Stimulated activated CD4-positive, alpha-beta T cell treated with anti-CD3 and anti-CD28 coated beads, Interleukin-1b, Interleukin-23, amount 100 ng/mL, for 1 hour (primary cell): ENCODE measurements at places on chromosomes 2 and 18.

GRCh38 chr2:157587576-157587975 lies 41.1 kb downstream of the ACVR1C start:
- DNase-seq: no peak

- no peak for DNase-seq
Measured at GRCh38 chr2:183408562-183408961, 284.3 kb downstream of the NUP35 start.

DNA sequence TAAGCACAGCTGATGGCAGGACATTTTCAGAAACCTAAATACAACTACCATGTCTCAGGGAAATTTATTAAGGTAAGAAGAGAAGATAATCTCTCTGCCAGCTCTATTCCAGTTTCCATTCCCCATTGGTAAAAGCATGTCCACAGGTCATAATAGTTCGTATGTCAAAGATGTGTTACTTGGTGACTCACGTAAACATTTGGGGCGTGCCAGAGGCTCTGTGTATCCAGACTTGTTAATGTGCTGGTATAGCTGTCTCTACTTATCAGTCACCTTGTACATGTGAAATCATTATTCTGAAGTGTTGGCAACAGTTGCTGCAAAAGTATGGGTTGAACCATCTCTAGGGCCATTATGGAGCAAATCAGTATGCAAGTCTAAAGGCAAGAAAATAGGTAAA lies 1345.1 kb downstream of the SUCLG1 start:
- DNase-seq: no peak

DNA sequence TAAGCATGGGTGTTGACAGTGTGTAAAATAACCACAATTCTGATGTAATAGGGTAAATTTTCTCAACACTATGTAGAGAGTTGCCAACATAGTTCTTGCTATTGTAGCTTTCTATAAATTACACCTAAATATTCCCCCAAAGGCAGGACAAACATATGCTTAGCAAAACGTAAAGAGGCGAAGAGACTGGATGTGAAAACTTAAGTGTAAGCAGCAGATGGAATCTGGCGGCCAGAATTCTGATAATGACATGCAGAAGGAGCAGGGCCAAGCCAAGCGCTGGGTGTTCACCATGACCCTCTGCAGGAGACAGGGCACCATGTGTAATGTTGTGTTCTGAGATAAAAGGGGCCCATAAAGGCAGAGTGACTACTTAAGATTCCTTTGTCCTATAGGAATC lies 105.2 kb upstream of the ZNF521 start:
- no peak for DNase-seq

DNA sequence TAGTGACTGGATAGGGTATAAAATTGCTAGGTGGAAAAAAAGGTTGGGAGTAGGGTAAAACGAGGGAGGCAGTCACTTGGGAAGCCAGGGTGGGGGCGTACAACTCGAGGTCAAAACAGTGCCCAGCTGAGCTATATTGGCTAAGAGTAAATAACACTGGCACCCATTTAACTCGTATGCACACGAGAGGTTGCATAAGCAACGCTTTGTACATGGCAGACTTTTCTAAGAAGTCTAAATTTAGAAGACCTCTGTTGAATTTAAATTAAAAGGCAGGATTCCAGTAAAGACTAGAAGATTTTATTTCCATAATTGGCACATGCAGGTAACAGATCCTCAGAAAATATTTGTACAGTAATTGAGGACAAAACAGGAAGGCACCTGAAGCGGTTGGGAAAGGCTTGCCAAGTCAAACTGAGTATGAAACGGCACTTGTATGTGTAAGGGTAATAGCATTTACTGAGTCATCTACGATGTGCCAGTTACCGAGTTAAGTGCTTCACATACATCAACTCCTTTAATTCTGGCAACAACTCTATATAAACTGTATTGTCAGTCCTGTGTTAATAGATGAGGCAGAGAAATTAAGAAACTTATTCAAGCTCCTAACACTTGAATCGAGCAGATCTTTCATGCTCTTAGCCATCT lies 1.4 kb upstream of the MALT1 start:
- DNase-seq: no peak

DNA sequence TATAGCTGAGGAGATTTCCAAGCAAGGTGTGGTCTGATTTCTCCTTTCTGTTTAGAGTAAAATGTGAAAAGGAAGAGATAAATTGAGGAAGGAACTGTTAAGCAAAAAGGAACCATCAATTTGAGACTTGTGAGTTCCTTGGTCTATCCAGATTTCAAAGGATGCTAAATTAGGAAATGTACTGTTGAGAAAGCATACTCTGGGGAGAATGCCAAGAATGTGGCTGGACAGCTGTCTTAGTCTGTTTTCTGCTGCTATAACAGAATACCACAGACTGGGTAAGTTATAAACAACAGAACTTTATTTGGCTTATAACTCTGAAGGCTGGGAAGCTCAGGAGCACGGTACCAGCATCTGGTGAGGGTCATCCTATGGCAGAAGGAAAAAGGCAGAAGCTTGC lies 1097.2 kb downstream of the TDRD15 start:
- no peak for DNase-seq

DNA sequence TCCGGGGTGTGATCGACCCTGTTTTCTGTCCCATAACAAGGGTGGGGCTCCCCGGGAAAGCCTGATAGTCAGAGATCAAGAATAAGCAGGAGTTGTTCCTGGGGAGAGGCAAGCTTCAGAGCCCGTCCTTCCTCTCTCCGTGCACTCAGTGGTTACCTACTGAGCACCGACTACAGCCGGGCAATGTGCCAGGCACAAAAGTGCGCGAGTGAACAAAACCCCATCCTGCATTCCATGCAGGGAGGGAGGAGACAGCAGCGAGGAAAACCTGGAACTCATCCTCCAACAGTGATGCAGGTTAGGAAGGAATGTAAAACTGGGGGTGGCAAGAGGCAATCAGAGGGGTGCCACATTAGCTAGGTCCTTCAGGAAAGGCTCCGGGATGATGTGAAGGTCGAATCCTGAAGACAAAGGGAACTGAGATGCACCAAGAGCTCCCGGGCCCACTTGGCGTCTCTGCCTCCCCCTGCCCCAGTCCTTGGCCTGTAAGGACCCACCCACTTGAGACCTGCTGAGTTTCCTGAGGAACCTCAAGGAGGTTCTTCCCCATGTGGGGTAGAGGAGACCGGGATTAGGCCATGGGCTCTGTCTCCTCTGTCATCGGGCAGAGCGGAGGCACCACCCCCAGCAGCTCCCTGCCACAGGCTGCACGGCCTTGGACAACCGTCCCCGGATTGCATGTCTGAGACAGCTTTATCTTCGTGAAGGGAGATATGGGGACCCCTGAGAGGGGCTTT lies 198.2 kb downstream of the NDUFA10 start:
- no peak for DNase-seq

DNA sequence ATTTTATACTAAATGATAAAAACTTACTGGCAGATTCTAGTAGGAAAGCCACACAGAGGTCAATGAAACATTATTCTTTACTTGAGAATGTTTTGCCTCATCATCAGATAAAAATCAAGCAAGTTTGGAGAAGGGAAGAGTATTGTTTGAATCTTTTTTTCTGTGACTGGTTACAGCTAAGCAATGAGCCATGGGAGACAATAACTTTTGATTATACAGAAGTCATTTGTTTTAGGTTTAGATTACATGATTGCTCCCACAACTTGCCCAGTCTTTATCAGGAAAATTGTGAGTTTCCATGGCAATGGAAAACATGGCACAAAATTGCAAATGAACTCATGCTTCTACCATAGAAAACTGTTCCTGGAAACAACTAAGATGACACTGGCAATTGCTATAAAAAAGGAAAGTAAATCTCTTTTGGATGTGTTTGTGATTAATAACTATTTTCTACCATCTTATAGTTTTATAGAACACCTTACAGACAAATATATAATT lies 476.8 kb downstream of the MBD2 start:
- DNase-seq: no peak

GRCh38 chr18:3454365-3455089 lies 4.6 kb downstream of the TGIF1 start:
- DNase-seq: no peak

DNA sequence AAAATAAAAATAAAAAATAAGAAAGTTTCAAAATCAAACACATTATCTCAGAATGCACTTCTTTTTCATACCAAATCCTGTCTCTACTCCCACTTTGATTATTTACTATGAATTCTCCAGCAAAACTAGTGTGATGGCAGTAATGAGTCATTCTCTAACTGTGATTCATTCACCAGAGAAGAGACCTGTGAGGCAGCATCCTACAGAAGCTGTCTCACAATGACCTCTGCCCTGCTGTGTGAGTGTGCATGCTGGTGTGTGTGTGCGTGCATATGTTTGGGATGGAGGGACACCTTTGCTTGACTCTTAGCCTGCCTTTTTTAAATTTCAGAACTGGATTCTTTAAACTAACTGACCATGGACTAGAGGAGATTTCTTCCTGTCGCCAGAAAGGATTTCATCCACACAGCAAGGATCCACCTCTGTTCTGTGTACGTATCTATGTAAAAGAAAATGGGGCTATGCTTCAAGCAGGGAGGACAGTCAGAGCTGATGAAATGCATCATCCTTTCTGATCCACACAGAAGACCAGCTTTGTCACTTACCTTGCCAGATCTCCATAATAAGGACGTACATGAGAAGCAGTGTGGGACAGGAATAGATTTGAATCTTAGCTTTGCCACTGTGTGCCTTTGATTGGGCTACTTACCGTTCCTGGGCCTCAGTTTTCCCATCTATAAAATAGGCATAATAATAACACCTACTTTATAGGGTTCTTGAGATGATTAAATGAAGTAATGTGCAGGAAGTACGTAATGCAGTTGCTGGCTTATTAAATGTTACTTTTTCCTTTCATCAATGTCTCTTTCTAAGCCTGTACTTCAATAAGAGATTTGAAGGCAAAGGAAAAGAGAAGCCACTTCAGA lies 31.2 kb downstream of the STAMBP start:
- no peak for DNase-seq

- no peak for DNase-seq
Measured at GRCh38 chr2:62511636-62512035, 5.6 kb upstream of the TMEM17 start.

GRCh38 chr2:202149155-202149762 lies 76.2 kb downstream of the KIAA2012 start:
- DNase-seq: no peak

DNA sequence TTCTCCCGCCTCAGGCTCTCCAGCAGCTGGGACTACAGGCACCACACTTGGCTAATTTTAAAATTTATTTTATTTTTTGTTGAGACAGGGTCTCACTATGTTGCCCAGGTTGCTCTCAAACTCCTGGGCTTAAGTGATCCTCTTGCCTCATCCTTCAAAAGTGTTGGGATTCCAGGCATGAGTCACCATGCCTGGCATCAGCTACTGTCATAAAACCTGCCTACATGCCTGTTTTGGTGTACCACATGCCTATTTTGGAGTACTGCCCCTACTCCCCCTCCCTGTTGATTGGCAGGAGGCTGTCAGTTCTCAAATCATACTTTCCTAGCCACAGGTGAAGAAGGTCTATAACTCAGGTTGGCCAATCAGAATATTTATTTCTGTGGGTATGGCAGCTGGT lies 64.0 kb downstream of the CHST9 start:
- DNase-seq: no peak

DNA sequence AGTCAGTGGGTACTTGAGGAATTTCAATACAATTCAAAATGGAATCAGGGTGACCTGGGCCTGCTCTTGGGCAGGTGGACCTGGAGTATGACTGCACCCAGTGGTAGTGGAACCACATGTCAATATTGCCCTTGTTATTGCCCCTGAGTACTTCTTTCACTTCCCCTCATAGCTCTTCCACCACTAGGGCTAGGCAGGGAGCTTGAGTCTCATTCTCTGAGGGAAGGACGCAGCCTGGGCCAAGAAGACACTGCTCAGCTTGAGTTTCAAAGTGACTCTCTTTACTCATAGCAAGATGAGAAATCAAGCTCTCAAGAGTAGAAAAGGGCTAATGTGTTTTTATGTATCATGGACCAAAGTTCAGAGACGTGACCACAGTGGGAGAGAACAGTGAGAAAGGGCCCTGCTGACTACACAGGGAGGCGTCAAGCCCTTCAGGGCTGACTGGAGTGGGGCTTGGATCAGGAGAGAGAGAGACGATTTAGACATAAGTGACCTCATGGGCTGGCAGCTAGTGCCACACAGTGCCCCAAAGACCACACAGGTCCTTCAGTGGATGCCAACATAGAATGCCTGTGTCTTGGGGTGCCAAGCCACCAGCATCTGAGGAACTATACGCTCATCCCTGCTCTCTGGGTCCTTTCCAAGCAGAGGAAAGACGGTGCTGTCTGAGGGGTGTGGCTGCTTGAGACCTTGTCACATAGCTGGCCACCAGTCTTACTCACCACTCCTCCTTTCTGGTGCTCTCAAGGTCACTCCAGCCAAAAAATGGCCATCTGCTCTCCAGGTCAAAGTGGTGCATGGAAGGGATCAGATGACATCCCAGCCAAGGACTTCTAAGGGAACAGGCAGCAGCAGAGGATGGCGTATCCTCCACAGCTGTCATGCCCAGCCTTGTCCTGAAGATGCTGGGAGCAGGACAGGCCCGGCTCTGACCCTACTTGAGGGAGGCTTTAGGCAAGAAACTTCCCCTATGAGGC lies 13.0 kb downstream of the PTMA start:
- no peak for DNase-seq

DNA sequence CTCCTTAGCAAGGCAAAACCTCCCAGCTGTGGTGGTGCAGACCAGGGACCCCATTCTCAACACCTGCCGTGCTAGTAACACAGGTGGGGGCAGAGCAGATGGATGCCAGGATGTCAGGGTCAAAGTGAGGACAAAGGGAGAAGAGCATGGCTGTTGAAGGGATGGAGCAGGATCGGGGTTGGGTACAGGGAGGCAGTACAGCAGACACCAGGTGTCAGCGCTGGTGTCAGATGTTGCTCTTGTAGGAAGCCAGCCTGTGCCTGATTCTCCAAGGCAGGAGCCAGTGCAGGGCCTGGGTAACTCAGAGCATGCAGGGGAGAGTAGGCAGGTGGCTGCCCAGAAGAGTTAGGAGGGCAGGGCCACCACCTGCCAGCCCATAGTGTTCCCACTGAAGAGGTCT lies 222.1 kb upstream of the SPRED2 start:
- DNase-seq: no peak

DNA sequence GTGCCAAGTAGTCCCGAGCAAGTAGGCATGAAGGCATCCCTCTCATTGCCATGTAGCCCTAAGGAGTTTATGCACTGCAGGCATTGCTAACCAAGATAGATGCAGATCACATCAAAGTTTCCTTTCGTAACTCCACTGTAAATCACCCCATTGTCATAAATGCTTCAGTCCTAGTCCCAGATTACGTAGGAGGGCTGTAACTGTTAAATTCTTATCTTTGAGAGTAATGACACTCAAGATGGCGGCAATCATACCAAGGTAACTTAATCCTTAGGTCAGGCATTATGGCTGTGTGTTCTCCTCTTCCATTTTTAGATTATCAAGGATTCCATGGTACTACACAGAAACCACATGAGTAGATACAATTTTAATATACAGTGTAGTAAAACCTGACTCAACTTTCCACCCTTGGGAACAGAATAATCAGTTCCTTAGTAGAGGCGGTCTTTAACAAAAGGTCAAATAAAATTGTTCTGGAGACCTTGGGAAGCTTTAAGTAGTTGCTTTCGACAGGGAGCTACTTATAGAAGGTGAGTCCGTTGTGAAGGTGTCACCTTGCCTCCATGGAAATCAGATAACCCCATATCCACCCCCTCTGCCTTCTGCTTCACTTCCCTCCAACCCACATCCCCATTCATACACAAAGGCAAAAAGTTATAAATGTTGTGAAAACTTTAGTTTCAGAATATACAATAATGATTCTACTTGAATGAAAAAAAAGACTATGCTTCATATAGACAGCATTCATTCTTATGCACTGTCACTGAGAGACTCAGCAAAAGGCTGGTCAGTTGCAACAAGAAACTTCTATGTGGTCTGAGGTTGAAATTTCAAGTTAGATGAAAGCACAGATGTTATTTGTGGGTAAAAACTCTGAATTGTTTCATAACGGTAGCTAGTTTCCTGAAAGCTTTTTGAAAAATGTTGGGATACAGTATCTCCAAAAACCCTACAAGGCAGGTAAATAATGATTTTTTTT lies 64.8 kb upstream of the GALNT5 start:
- DNase-seq: no peak
